ENCODE measurements at places on chromosomes 6 and 20.

GRCh38 chr20:59598625-59599310 is 5.6 kb upstream of the PHACTR3 start:
- no peak for DNase-seq

DNA sequence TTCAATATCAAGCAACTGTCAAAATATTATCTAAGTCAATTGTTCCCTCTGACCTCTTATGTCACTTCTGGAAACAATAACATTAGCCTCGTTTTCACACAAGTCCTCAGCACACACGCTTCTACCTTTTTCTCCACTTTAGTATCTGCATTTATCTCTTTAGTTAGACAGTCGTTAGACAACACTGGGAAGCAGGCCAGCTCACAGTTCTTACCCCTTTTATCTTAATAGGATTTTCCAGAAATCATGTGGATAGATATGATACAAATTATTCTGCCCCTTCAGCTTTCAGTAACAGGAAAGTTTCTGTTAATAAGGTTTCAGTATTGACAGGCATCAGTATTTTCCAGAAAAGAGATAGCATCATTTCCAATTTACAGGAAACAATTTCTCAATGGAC is 25.9 kb upstream of the HAO1 start:
- DNase-seq = no peak

DNA sequence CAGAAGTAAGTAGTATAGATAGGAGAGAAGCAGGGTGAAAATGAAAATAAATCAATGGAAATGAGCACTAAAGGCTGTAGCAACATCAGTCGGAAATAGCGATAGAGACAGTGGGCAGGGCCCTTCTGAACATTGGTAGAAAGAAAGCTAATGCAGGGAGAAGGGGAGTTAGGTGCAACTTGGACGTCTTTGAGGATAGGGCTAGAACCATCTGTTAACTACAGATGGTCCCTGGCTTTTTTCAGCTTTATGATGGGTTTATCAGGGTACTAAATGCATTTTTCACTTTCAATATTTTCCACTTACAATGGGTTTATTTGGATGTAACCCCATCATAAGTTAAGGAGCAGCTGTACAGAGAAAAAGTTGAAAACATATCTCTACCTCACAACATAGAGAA is 72.8 kb upstream of the CNR1 start:
- DNase-seq = no peak

DNA sequence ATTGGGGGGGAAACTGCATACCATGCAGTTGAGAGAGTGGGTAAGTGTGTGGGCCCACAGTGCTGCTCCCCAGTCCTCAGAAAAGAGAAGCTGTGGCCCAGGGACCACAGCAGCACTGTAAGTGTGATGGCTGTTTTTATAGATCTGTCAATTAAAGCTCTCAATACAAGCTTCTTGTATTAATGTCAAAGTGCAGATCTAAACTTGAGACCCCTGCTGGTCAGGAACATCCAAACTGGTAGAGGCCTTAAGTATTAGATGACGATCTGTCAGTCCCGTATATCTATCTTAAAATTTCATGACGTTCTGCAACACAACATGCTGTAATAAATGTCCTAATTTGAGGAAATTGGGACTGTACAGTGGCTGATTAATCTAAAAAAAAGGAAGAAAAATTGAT is 74.8 kb downstream of the TULP4 start:
- no peak for DNase-seq

DNA sequence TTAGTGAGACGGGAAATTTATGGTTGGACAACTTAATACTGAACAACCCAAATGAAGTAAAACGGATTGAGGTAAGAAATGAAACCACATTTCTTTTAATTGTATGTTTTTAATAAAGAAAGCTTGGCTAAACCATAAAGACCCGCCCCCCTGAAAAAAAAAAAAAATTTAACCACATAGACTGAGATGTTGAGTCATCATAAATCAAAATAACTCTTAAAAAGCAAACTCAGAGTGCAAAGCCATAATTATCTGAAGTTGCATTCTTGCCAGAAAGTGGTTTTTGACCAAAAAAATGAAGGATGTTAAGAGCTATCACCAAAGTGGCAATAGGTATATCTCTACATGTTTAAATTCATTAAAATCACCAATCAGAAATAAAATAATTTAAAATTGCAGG is 101.8 kb upstream of the COL21A1 start:
- no peak for DNase-seq

DNA sequence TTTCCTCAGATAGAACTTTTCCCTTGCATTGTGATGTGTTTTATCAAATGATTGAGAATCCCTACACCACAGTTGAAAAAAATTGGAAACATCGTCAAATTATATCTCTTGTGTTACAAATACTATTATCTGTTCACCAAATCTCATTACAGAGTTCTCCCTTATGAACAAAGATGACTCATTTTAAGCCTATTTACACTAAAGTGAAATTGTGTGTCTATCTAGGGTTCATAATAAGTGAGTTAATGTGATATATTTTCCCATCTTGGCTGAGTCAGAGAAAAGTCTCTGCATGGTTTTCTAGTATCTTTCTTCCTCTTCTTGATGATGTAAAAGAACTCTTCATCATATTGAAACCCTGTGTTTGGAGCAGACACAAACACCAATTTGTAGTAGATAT is 1263.3 kb upstream of the EYS start:
- no peak for DNase-seq

GRCh38 chr6:33716379-33716778 is 4.9 kb upstream of the UQCC2 start:
- DNase-seq = no peak

DNA sequence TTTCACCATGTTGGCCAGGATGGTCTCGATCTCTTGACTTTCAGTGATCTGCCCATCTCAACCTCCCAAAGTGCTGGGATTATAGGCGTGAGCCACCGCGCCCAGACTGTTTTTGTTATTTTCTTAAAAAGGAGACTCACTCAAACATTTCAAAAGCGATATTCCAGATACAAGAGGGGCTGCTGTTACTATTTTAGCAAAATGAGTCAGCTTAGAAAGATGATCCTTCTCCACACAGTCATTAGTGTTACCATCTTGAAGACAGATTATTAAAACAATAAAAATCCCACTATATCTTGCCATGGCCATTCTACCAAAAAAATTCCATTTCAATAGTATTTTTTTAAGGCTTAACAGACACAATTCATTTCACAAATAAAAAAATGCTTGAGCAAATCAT is 102.8 kb downstream of the PREP start:
- no peak for DNase-seq

GRCh38 chr20:18567739-18568091 is 483 bp downstream of the SMIM26 start:
- DNase-seq = no peak

DNA sequence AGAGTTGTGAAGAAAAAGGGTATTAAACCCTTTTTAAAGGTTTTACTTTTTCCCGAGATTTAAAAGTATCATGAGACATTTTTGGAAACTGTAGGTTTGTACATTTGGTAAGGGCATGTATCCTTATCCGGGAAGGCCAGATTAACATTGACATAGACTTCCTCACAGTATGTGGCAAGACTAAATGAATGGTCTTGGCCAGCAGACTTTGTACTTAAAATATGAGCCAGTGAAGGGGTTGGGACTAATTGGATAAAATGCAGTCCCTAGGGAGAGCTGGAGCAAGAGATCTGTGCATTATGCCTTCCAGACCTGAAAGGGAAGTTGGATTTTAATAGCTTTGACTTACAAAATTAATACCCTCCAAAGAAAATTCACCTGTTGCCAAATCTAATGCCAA is 60.4 kb upstream of the CCN2 start:
- DNase-seq = no peak

GRCh38 chr6:44828780-44829179 is 441.3 kb downstream of the CDC5L start:
- DNase-seq = no peak

DNA sequence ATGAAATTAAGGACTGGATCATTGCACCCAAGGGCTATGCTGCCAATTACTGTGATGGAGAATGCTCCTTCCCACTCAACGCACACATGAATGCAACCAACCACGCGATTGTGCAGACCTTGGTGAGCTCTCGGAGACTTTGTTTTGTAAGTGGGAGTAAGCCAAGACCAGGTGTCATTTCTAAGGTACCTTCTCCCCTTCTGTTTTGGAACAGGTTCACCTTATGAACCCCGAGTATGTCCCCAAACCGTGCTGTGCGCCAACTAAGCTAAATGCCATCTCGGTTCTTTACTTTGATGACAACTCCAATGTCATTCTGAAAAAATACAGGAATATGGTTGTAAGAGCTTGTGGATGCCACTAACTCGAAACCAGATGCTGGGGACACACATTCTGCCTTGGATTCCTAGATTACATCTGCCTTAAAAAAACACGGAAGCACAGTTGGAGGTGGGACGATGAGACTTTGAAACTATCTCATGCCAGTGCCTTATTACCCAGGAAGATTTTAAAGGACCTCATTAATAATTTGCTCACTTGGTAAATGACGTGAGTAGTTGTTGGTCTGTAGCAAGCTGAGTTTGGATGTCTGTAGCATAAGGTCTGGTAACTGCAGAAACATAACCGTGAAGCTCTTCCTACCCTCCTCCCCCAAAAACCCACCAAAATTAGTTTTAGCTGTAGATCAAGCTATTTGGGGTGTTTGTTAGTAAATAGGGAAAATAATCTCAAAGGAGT is 30.4 kb downstream of the TXNDC5 start:
- no peak for DNase-seq

DNA sequence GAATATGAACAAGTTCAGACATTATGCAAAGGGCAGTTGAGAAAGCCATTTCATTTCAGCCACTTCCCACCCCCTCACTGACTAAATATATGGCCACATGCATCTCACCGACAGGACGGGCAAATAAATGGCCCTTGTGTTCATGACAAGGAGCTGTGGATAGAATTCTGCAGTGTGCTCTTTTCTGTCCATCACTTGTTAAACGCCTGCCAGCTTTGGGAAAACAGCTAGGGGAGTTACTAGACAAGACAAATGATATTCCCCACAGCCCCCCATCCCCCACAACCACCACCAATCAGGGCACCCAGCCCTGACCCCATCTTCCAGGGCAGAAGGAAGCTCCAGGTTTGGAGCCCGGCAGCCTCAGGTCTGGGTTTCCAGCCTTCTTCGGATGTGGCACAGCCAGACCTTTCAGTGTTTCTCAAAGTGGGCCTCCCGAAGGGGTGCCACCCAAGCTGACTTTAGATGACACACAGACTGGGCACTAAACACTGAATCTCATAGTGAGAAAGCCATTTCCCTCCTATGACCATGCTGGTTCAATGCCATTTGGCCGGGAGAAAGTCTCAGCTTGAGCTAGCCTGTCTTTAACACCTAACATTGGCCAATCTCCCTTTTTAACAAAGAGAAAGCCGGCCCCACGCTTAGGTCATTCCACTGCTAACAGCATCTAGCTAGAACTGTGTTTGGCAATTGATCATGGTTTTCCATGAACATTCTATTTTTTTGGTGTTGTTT is 4.0 kb upstream of the RIPOR3 start:
- no peak for DNase-seq

DNA sequence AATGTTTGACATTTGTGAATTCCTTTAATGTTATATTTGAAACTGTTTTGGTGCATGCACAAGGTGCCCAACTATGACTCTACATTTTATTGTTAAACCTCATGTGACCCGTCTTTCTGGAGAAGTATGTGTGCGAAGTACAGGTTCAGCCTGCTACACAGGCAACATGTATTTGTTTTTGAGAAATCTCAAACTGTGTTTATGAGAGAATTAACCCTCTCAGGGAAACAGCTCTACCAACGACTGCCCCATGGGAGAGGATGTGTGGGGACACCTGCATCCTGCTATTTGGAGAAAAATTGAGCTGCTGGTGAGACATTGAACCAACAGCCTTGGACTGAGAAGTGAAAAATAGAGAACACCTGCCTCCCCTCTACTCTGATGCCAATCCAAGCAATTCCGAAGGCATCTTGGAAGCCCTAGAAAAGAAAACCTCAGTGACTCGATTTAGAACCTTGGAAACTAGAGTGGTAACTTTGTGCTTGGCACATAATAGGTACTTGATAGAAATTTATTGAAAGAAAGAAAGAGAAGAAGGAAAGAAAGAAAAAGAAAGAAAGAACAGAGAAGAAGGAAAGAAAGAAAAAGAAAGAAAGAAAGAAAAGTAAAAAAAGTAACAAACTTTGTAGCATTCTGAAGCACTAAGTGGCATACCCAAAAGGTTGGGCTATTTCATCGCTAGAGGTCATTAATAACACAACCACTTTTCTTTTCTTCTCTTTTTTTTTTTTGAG is 2.9 kb upstream of the AKAP12 start:
- no peak for DNase-seq

GRCh38 chr20:61371501-61372136 is 119.6 kb downstream of the CDH4 start:
- no peak for DNase-seq

DNA sequence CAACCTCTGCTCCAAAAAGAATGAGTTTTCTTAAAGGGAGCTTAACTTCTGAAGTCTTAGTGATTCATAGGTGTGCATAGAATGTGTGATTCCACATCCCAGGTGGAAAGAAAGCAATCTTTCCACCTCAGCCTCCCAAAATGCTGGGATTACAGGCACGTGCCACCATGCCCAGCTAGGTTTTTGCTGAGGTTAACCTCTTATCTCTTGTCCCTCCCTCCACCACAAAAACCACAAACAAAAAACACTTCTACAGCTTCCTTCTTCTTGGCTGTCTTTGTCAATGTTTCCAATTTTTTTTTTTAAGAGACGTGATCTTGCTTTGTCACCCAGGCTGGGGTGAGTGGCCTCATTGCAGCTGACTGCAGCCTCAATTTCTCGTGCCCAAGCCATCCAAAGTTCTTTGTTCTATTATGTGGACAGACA is 8.1 kb upstream of the CSE1L start:
- no peak for DNase-seq

DNA sequence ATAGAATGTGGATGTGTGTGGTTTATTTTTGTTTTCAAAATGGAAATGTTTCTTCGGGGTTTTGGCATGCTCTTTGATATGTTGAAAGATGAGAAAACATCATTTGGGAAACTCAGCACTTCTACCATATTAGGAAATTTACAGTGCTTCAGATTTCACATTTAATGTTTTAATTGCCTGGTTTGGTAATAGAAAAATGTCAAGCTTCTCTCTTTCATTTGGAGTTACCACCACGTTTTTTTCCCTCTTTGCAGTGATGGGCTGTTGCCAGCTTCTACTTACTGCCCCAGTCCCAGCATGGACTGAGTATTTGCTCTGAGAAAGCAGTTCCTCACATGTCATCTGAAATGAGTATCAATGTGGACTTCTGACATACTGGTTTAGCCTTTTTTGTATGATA is 267.7 kb downstream of the PRL start:
- no peak for DNase-seq

DNA sequence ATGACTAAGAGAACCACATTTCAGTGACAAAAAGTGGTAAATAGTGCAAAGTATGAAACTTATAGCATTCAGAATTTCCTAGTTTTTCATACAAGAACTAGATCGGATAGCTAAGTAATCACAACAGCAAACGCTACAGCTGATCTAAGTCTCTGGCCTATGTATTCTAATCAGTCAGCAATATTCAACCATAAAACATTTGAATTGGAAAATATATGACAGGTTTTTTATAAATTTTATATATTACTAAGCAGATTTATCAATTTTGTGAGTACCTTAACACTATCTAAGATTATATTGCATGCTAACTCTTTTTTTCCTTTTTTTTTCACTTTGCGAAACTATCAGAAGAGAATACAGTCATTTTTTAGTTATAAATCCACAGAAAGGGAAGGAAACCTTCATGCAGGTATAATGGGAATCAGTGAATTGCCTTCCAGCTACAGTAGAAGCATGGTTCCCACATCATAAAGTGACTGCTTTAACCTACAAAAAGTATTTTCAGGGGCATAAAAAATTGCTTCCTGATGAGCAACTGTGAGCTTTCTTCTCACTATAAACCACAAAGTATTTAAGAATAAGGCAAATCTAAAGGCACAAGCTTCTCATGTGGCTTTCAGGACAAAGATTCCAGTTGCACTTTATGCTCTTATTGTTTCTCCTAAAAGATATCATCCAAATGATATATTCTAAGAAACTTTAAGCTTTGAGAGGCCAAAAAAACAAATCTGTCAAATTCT is 74.0 kb upstream of the GJE1 start:
- no peak for DNase-seq
